Foreskin keratinocyte (primary cell): ENCODE measurements at places on chromosomes 3 and 15. TPM values are rescaled to one million over a fixed set of nuclear protein-coding genes. Genes with fewer than 3 reads are reported as not detected.

The NLGN1 gene
- not detected in 2 replicates for polyA plus RNA-seq

The TERC gene
- not detected in 2 replicates for polyA plus RNA-seq

- no peak for DNase-seq
Measured at GRCh38 chr15:74793135-74794028, 11.5 kb downstream of the CSK start.

GRCh38 chr15:57647791-57648130, 56.1 kb downstream of the MYZAP start:
- DNase-seq: no peak

DNA sequence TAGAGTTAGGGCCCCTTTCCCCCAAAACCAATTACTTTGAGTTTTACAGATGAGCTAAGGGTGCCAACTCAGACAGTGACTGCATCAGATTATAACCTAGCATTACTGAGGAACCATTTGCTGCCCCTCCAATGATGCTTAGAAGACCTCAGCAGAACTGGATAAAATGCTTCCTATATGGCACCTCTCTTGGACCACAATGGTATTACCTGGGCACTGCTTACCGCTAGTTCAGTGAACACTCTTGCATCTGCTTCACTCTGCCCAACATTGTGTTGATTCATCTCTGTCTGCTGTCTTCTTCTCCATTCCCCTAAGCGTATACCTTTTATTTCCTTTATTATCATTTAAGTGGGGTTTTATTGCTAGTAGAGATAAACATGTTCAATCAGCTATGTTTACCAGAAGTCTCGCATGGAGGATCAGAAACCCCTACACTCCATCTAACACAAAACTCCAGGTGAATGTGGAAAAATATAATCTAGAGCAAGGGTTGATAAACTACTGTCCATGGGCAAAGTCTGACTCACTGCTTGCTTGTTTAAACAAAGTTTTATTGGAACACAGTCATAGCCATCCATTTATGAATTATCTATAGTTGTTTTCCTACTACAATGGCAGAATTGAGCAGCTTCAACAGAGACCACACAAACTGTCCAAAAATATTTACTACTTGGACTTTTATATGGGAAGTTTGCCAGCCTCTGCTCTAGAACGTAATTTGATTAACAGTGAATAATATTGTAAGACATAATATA, 100.2 kb upstream of the PTX3 start:
- DNase-seq: no peak

GRCh38 chr3:86814918-86815655, 175.9 kb downstream of the VGLL3 start:
- no peak for DNase-seq

DNA sequence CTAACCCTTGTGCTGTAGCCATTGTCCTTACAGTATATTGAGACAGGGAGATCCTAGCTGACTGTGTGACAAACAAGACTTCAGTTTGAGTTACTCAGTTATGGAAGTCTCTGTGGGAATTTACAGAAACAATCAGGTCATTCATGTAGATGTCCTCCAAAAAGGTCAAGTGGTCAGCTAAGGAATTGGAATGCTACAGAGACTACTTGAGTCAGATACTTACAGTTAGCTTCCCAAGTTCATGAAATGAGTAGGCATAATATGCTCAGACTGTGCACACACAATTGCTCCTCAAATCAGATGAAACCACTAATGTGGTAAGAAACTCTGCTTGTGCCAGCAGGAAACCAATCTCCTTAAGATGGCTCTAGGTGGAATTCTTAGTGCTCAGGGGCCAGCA, 985.7 kb downstream of the NSUN3 start:
- no peak for DNase-seq

- DNase-seq: no peak
Measured at GRCh38 chr15:49101536-49101935, 53.9 kb downstream of the COPS2 start.
